ENCODE measurements at places on chromosomes 4 and X.

- no peak overlapping the region for H3K27ac ChIP-seq
- DNase-seq, result no peak
- H3K27me3 ChIP-seq, result no peaks in the 10 kb centered on the region
Observed at GRCh38 chr4:5752376-5753184, 41.6 kb downstream of the EVC start.

DNA sequence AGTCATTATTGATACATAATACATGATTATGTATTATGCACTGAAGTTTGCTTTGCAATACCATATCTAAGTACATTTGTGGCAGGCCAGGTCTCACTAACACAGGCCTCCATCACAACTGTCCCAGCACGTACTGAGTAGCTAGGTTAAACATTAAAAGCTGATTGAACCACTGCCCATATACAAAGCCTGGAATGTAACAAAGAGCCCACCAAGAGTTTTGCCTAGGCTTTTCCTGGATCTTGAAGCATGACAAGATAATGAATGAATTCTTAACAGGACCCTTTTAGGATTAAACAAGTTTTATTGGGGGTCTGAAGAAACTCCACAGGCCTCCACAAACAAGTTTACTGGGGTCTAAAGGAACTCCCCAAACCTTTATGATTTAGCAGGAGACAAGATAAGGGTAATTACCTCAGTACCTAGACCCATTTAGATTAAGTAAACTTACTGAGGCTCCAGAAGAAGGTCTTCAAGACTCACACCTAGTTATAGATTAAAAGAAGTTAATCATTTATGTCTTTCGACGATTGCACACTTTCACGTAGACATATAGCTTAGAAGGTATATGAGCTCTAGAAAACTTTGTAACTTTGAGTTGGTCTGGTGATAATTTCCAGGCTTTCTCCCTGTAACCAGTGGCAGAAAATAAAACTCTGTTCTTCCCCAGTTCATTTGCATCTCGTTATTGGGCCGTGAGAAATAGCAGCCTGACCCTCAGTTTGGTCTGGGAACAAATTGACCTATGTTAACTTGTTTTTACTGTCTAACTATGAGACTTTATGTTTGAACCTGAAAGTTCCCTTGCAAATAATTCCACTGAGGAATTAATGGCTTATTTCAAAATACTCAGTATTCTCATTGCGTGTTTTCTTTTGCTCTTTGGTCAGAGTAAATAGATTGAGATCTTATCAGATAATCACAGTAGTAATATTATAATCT, 84.8 kb downstream of the PHEX start:
- no peak overlapping the region for H3K27ac ChIP-seq
- H3K4me1 ChIP-seq, result no peaks in the 10 kb centered on the region
- no peak for DNase-seq
- no peak overlapping the region for H3K4me3 ChIP-seq
- H3K36me3 ChIP-seq, result no peaks in the 10 kb centered on the region
- H3K27me3 ChIP-seq, result no peaks in the 10 kb centered on the region

- peaks cover 12% of the 10 kb centered on the region for H3K27me3 ChIP-seq
- no peak overlapping the region for H3K4me3 ChIP-seq
- no peaks in the 10 kb centered on the region for H3K4me1 ChIP-seq
- no peak overlapping the region for H3K27ac ChIP-seq
Observed at GRCh38 chr4:118918388-118918787, 29.7 kb downstream of the SYNPO2 start.

- no peaks in the 10 kb centered on the region for H3K36me3 ChIP-seq
- H3K4me1 ChIP-seq, result no peaks in the 10 kb centered on the region
- DNase-seq, result no peak
- no peak overlapping the region for H3K4me3 ChIP-seq
Observed at GRCh38 chr4:113276464-113277170, 227.2 kb downstream of the ANK2 start.

DNA sequence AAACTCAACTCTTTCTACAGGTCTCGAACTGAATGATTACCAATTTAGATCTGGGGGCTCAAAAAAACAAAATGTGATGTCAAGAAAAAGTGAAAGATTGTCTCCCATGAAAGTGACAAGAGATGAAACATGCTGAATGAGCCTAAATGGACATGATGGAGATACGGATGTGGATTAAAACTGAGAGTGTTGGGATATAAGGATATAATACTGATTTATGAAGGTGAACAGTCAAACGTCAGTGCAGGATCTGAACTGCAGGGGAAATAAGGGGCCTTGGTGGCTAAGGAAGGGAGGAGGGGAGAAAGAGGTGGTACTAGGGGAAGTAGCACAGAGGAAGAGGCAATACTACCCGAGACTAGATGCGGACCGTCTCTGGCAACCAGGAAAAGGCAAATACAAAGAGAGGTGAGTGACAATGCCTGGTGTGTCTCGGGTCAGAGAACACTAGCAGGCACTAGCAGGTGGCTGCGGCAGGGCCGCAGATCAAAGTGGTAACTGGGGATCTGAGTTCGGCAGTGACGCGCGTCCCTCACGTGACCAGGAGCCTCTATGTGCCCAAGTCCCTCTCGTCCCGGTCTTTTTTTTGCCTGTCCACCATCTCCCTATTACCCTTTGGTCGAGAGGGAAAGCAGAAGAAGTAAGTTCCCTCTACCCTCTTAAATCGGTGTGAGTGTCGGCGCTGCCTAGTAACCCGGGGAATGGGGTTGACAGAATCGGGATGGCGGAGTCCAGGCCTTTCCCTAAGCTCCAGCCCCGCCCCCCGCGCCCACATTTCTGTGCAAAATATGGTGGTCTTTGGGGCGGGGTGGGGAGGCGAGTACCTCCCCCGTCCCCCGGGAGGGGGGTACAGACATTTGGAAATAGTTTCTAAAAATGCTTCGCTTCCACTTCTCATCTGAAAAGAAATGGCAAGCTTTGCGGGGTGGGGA, at the start of gene TCEAL1:
TCEAL1 (plus strand) TSS at position 590 of the 932 bp plus-strand sequence. CDS start 942 bp downstream, outside the sequence.
- H3K4me3 ChIP-seq, result peak within 1 kb of the TSS; percentile 90
- H3K27me3 ChIP-seq, result no peaks in the 10 kb centered on the region
- peak within 1 kb of the TSS; percentile 87 for H3K27ac ChIP-seq
- peak; percentile 25 for DNase-seq
- peaks cover 16% of the 10 kb centered on the region for H3K4me1 ChIP-seq

GRCh38 chrX:27915617-27916016, 65.6 kb downstream of the DCAF8L1 start:
- no peaks in the 10 kb centered on the region for H3K4me1 ChIP-seq
- DNase-seq, result no peak
- no peak overlapping the region for H3K27ac ChIP-seq
- H3K4me3 ChIP-seq, result no peak overlapping the region

DNA sequence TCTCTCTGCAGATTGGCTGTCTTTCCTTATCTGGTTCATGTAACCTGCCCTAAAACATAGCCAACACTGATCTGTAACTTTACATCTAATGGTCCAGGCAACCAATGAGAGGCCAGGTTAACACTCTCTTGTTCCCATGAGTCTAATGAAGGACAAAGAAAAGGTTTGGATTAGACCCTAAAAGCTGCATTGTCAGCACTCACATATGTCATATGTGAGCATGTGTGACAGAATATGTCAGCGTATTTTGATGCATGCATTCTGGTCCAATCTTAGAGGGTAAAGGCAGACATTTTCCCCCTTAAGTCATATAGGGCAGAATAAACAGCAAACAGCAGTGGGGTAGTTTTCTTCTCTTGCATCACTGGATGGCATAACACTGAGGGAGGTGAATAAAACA, 3.7 kb downstream of the NDST3 start:
- peaks cover 4% of the 10 kb centered on the region for H3K4me1 ChIP-seq
- H3K4me3 ChIP-seq, result no peak overlapping the region
- no peak for DNase-seq
- H3K27me3 ChIP-seq, result peaks cover 12% of the 10 kb centered on the region

- H3K4me3 ChIP-seq, result no peak overlapping the region
- H3K27ac ChIP-seq, result no peak overlapping the region
- H3K4me1 ChIP-seq, result no peaks in the 10 kb centered on the region
- DNase-seq, result no peak
- H3K36me3 ChIP-seq, result no peaks in the 10 kb centered on the region
Observed at GRCh38 chr4:132238697-132239096, 910.4 kb upstream of the PCDH10 start.

DNA sequence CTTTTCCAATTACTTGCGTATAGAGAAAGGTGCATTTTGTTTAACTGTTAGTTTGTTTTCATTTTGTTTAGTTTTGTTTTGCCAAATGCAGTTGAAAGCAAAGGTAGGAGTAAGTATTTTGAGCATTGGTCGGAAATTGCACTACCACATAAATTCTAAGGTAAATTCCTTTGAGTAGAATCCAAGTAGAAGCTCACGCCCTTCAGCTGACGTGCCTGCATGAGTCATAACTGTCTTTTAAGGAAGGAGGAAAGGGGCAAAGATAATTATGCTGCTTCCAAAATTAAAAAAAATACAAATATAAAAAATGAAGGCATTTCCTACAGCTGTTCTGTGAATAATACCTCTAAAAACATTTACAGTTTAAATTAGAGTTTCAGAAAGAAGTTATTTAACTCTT, 110.2 kb upstream of the MYOZ2 start:
- no peaks in the 10 kb centered on the region for H3K4me1 ChIP-seq
- peaks cover 4% of the 10 kb centered on the region for H3K27me3 ChIP-seq
- H3K27ac ChIP-seq, result no peak overlapping the region
- DNase-seq, result no peak
- no peaks in the 10 kb centered on the region for H3K36me3 ChIP-seq

GRCh38 chr4:95742872-95743271, 97.0 kb upstream of the PDHA2 start:
- no peaks in the 10 kb centered on the region for H3K36me3 ChIP-seq
- DNase-seq, result no peak
- H3K27ac ChIP-seq, result no peak overlapping the region
- H3K4me1 ChIP-seq, result no peaks in the 10 kb centered on the region
- no peak overlapping the region for H3K4me3 ChIP-seq

DNA sequence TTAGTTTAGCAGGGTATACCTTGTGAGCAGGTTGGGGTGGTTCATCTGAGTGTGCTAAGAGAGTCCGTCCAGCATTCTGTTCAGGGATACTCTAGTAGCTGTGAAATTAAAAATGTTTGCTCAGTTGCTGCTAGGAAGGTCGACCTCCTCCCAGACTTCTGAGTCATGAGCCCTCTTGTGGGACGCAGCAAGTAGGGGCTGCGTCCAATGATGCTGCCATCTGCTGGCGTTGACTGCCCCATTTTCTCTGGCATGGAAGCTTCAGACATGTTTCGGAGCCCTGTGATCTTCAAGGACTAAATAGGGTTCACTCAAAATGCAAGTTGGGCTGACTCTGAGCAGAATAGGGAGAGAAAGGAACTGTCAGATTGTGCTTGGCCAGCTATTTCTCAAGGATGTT, 201.0 kb upstream of the ARSJ start:
- no peak overlapping the region for H3K4me3 ChIP-seq
- no peaks in the 10 kb centered on the region for H3K36me3 ChIP-seq
- no peak overlapping the region for H3K27ac ChIP-seq
- H3K4me1 ChIP-seq, result no peaks in the 10 kb centered on the region
- DNase-seq, result no peak
